ENCODE measurements at places on chromosomes 6 and 20. TPM values are rescaled to one million over a fixed set of nuclear protein-coding genes. Genes with fewer than 3 reads are reported as not detected.

GRCh38 chr6:112253841-112254816 is at the start of gene LAMA4:
Gene LAMA4, minus strand, starts transcription at chr6:112254567. Its CDS starts 417 bp downstream, at chr6:112254150.
- no peak for DNase-seq

DNA sequence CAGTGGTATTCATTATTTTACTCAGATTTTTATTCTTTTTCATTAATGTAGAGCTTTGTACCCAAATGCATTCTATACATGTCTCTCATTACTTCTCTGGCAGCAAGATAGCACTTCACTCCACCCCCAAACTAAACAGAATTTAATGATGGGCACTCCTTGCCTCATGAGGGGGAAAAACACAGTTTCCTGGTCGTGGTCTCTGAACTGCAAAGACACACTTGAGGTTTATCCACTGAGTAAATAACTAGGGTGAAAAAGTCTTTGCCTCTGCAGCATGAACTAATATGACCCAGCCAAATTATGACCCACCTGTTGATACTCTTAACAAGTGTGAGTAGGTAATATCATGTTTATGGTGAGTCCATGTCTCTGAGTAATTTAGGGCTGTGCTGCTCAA is 785.2 kb upstream of the FLRT3 start:
- no peak for DNase-seq

The HSPA1L gene
- 1.1 TPM for total RNA-seq

GRCh38 chr6:129507059-129507807 is 202.7 kb downstream of the ARHGAP18 start:
- no peak for DNase-seq

DNA sequence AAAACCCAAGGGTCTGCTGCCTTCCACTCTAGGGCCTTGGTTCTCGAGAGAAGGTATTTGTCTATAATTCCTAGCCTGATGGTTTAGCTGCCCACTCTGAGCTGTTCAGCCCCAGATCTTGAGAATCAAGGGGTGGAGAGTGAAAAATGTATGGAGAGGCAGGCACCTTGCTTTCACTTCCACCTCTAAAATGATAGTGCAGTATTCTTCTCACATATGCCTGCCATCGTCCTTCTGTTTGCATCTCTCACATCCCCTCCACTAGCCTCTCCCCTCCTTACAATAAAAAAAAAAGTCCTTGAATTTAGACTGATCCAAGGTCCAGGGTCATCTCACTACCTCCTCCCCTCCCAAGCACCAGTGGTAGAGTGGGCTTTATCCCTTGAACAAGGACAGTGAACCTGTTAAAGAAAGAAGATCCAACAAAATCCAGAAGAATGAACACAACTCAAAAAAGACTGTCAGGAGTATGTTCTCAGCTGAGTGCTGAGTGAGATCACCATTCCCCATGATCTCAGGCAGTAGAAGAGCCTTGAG is 104.2 kb downstream of the HIVEP1 start:
- no peak for DNase-seq

DNA sequence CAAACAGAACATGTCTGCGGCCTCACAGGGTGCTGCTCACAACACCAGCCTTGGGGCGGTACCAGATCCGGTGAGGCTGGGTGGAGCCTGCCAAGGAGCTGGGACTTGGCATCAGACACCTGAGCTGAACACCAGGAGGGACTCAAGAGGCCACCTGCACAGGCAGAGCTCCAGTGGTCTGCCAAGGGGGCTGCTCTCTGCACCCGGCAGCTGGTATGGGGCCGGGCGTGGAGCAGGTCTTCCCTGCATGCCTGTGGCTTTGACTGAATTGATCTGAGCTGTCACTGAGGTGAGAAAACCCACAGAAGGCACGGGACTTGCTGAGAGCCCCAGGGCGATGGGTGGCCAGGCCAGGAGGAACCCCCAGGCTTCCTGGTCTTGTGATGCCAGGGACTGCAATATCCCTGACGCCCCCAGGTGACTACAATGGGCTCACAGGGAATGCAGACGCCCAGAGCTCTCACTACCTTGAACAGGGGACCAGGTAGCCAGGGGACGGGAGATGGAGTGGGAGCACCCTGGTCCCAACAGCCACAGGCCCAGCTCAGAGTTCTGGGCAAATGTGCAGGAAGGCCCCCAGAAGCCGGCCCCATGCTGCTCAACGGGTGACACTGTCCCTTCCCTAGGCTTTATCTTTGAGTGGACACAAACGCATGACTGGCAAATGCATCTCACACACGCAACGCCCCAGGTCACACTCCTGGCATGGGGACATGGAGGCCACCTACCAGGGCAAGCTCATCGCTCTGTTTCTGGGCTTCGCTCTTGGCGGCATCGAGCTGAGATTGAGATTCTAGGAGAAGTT is 48.2 kb downstream of the DSTN start:
- DNase-seq, result no peak

The SLPI gene
- not detected for total RNA-seq

GRCh38 chr6:110756817-110757216 is 58.5 kb downstream of the CDK19 start:
- no peak for DNase-seq

The STX11 gene
- total RNA-seq, result 1.6 TPM

The NT5E gene
- 197 TPM for total RNA-seq

The CCN2 gene
- 878 TPM for total RNA-seq

The RIN2 gene
- 47.0 TPM for total RNA-seq

- no peak for DNase-seq
These were observed 51.6 kb upstream of the PMEPA1 start for GRCh38 chr20:57761413-57761734.

DNA sequence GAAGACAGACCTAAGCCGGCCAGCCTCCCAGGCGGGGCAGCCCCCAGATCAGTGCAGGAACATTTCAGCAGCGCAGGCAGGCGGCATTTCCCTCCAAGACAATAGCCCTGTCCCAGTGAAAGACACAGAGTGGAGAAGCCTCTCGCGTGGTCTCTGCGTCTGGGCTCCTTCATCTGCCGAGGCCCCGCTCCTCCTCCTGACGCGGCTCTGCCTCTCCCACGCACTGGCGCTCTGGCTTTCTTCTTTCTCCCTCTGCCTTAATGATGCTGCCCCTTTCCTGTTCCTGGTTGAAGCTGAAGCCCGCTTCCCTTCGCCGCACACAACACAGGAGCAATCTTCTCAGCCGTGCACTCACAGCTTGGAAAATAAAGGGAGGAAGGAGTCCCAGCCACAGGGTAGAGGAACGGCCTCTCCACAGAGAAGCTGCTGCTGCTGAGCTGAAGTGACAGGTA is 347.5 kb downstream of the CDH4 start:
- DNase-seq, result no peak

DNA sequence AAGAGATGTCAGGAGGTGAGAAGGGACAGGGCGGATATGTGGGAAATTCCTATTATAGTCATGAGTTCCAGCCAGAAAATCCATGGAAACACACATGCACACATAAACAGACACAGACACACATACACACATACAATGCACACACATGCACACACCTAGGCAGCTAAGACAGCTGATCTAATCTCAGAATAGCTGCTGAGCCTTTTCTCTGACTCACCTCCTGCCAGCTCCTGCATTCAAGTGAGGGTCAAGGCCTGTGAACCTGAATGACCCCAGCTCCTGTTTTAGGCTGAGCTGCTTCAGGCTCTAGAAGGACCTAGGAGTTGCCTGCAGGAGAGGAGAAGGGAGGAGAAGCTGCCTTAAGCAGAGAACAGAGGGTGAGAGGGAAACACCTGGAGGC is 21.6 kb upstream of the RAET1L start:
- no peak for DNase-seq

- DNase-seq, result no peak
These were observed 16.5 kb upstream of the DSE start for GRCh38 chr6:116354236-116354635.

DNA sequence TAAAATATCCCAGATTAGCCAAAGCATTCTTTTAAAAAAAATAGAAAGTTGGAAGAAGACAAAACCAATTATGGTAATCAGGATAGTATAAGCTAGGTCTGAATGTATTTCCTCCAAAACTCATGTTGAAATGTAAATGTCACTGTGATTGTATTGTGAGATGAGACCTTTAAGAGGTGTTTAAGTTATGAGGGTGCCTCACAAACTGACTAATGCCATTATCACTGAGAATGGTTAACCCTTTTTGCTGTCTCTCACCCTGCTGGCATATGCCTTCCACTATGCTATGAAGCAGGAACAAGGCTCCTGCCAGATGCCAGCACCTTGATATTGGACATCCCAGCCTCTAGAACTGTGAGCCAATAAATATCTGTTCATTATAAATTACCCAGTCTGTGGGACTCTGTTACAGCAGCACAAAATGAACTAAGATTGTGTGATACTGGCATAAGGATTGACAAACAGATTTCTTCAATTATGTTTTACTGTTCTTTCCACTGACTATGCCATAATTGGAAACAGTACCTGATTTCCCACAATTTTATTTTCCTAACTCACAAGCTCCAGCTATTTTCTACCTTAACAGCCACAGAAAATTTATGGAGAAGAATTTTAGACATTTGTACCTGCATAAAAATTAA is 63.8 kb downstream of the IBTK start:
- no peak for DNase-seq

The SLC32A1 gene
- total RNA-seq, result not detected

GRCh38 chr6:108083349-108083748 is 8.8 kb upstream of the OSTM1 start:
- no peak for DNase-seq

DNA sequence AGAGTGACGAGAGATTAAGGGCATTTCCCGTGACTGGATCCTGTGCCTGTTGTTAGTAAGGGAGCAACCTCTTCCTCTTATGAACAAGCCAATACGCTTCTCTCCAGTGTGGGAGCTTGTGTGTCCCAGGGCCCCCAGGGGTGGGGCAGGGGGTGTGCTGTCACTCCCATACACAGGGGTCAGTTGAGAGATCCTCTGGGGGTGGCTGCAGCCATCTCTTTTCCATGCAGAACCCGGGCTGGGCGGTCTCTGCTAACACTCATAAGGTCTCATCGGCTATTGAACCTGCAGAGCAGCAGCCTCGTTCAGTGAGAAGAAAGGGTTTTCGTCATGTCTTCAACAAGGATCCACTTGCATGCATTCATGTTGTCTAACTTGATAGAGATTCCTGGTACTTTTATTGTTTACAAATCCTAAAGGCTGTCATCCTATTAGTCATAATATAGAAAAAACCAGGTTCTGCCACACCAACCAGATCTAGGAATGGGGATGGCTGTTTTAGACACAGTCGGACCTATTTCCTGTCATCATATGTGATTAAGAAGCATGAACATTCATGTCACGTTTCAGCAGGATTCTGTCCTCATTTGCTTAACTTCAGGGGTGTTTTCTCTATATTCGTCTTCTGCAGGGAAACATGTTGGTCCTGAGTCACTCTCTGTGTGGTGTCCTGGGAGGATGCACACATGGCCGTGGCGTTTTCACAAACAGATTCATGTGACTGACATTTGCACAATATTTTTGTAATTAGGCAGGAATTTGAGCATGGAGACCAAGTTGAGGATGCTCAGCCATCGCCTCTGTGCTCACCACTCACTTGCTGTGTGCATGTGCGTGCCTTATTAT is 13.3 kb upstream of the THBS2 start:
- no peak for DNase-seq

GRCh38 chr20:38033330-38034107 is at the start of the genes RPRD1B and TTI1:
Gene RPRD1B, plus strand, starts transcription at chr20:38033746. Its CDS starts 202 bp downstream, at chr20:38033948.
Gene TTI1, minus strand, starts transcription at chr20:38033456. Its CDS starts 19,640 bp downstream, at chr20:38013816.
- peak; percentile 96 for DNase-seq

- DNase-seq, result no peak
These were observed 373.4 kb upstream of the AGPAT4 start for GRCh38 chr6:161647234-161647633.

GRCh38 chr6:41332241-41332640 is 3.2 kb upstream of the NCR2 start:
- DNase-seq, result peak; percentile 74

DNA sequence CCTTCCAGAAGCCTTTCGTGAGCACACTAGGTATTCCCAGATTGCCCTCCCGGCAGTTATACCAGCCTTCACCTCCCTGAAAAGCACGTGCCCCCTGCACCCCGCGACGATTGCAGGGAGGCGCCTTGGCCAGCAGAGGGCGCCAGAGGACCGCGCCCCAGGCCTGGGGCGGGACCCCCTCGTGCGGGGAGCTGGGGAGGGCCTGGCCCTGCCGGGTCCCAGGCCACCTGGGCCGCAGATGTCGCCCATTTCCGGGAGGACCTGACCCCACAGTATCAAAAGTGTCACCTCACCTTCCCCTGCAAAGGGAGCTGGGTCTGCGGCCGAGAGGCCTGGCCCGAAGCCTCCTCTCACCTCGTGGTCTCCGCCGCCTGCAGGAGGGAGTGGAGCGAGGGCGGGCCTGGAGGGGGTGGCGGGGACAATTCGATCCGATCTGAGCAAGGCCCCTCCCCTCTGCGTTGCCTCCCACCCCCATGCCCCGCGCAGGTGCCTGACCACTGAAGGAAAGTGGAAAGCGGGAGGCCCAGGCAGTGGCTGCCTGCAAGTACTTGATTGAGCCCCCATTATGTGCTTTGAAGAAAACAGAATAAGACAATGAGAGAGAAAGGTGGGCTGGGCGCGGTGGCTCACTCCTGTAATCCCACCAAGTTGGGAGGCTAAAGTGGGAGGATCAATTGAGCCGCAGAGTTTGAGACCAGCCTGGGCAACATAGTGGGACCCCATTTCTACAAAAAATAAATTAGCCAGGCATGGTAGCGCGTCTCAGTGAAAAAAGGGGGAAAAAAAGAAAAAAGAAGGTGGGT is 3.5 kb upstream of the SNAI1 start:
- DNase-seq, result no peak

The SLC18B1 gene
- 3.3 TPM for total RNA-seq

The UBE2C gene
- 21.3 TPM for total RNA-seq

The OPRL1 gene
- total RNA-seq, result 2.1 TPM

DNA sequence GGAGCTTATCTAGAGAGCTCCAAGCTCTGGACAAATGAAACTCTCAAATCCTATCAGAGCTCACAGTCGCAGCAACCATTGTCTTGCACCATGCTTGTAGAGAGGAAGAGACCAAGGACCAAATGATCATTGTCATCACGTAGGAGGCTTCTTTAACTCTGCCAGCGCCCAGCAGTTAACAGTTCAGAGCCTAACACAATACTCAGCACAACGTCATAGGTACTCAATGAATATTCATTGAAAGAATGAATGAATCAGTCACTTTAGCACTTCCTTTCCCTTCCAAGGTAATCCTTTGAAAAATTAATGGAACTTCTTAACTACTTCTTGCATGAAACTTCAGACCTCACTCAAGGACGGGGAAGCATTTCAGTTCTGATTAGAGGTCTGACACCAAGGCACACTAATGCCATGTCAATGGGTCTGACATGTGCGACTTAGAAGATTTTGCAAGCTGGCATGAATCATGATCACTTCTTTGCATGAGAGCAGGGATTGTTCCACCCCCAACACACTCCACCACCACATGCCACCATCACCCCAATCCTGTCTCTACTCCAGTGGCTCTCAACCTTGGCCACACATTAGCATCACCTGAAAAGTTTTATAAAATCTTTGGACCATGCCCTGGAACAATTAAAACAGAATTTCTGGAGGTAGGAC is 45.1 kb downstream of the KHDC1L start:
- no peak for DNase-seq

DNA sequence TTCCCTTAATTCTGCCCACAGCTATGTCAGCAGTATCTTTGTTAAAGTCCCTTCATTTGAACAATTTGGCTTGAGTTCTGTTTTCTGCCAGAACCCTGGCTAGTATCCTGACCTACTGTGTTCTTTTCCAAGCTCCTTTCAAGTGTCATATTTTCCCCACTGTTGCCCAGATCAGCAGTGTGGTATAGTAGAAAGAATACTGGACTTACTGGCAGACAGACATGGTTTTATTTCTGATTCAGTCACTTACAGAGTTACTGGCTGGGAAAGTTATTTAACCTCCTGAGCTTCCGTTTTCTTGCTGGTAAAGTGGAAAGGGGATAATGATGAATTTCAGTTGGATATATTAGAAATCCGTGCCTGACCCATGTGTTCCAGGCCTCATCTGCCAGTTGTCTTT is 39.8 kb upstream of the RAB23 start:
- DNase-seq, result no peak
